ENCODE measurements at places on chromosomes 16 and 17.

DNA sequence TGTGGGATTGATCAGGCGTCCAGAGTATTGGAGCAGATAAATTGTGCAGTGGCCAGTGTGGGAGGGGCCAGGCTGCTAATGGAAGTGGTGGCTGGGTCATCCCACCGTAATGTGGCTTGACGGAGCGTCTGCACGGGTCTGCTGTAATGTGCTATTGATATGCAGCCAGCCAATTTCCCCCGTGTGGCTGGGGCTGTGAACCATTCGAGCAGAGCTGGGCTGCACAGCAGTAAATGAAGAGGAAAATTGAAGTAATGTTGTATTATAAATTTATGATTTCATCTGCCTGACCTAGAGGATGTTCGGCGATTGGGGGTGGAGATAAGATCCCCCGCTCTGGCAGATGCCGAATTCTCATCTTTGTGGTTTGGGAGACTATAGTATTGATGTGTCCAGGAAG, 121.5 kb downstream of the CCDC182 start:
- no peak for DNase-seq

DNA sequence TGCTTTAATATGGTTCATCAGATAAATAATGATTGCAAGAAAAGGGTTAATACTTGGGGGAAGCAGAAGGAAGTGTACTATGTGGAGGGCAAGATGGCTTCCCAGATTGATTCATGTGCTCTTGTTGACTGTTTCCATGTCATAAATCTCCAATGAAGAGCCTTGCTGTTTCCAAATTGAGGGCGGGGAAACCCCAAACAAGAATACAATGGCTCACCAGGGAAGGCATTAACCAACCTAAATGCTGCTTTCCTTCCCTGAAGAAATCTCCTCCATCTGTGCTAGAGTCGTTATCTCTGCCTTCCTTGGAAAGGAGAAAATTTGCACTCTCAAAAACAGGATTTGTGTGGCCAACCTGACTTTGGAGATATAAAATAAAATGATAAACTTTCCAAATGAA, 28.0 kb upstream of the CDH13 start:
- DNase-seq, result no peak

GRCh38 chr16:12016291-12016947, 39.9 kb downstream of the SNX29 start:
- DNase-seq, result no peak

GRCh38 chr17:4009186-4009785, 45.0 kb upstream of the ATP2A3 start:
- peak; percentile 28 for DNase-seq

DNA sequence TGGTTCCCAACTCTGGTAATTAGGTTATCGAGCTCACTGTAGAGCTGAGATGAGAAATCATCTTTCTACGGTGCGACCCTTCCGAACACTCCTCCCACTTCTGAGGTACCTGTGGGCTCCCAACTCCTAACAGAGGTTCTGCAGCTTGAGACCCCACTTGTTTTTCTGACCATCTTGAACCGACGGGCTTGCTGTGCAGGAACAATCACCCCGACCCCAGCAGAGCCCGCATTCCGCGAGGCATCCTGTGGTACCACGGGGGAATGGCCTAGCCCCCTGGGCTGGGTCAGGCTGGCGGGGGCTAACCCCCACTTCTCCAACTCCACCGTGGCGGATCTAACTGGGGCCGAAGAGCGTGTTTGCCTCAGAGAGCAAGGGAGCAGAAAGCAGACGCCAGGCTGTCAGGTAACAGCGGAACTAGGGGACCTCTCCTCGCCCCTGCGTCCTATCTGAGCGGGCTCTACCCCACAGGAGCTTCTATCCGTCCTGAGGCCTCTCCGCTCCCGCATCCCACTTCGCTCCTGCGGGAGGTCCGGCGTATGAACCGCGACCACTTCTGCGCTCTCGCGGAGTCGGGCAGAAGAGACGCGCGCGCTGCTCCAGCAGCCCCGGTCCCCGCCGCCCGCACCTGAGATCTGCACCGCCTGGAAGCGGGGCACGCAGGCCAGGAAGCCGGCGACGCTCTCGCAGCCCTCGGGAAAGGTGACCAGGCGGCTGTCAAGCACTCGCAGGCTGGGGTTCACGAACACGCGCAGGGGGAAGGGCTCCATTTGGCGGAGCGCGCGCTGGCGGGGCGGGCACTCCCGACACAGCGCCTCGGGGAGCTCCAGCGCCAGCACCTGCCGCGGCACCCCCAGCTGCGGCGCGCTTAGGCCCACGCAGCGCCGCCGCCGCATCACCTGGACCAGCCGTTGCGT, 761 bp downstream of the PDF start:
- DNase-seq, result no peak

DNA sequence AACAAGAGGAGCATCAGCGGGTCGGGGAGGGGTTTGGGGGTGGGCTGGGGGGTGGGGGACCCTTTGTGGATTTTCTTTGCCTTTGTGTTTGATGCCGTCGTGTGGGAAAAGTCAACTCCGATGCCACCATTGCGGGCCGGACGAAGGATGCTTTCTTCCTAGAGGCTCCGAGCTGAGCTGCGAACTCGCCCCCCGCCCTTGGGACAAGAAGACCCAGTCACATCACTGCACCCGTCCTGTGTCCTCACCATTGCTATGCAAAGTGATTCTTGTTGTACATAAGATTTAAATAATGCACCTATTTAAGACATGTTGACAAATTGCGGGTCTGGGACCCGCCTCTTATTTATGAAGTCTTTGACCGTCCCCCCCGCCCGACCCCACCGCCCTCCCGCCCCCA, 69.0 kb upstream of the PLCG2 start:
- no peak for DNase-seq

DNA sequence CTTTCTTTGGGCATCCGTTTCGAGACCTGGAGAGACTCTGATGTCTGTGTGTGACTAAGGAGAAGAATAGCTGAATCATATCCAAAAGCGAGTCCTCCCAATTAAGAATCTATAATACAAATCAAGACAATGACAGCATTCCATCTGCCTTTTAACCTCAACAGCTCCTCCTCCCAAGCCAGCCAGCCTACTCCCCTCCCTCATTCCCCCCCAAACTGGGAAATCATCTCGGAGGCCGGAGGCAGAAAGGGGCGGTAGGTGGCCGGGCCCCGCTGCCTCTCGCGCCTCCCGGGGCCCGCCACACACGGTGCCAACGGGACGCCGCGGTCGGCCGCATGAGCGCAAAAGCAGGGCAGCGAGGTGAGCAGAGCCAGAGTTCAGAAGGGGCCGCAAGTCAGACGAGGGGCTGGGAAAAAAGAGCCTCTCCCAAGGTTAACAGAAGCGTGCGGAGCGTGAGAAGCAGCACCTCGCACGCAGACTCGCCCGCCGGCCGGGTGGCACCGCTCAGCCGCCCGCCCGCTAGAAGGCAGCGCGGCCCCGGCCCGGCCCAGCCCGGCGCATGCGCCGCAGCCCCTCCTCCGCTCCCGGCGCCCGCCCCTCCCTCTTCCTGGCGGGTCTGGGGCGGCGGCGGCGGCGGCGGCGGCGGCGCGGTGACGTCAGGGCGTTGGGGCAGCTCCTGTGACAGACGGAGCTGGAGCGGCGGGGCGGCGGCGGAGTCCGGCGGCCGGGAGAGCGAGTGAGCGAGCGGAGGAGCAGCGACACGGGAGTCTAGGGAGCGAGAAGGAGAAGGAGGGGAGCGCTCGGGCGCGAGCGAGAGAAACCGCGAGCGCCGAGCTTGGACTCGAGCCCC, at the start of gene PAFAH1B1:
Gene PAFAH1B1, plus strand, starts transcription at position 684 of the 850 bp plus-strand sequence. CDS start 44,635 bp downstream, outside the sequence.
- DNase-seq, result peak; percentile 86

DNA sequence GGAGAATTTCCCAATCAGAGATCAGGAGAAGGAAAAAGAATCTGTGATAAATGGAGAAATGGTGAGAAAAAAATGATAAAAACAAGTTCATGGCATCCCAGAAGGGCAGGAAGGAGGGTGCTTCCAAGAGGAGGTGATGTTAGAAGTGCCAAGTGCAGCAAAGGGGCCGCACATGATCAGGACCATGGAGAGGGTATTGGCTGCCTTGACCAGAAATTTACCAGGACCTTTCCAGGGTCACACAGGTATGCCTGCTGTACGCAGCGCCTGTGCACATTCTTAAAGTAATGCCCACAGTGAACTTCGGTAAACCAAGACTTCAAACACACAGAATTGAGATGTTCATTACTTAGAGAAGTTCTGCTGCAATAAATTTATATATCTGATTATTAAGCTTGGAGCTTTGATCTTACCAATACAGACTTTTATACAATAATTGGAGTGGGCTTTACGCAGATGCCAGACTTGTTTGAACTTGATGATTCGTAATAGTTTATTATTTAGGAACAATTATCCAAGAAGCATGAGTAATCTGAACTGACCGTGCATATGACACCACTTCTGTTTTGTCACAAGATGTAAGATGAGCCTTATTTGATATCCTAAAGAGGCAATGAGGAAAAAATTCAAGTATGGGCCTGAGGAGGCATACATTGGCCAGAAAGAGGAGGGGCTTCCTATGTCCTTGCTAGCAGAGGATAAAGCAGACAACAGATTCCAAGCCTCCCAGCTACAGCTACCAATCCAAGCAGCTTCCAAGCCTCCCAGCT, 2.2 kb upstream of the KRT33A start:
- no peak for DNase-seq

DNA sequence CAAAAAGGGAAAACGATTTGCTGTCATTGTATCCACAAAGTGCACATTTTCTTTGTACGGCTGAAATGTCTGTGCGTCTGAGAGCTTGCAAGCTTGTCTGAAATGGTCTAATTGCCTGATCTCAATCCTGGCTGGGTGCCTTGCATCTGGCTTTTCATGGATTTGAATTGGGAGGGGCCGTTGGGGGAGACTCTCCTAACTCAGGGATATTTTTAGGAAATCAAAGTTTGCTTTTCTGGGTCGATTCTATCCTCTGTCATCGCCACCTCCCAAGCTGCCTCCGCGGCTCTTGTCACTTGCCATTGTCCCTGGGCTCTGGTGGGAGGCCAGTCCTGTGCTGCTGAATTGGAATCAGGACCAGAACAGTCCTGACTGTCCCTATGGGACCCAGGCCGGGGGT, 33.3 kb upstream of the MGAT5B start:
- DNase-seq, result no peak

- no peak for DNase-seq
Measured at GRCh38 chr17:34756637-34757021, 177.2 kb downstream of the TMEM132E start.

DNA sequence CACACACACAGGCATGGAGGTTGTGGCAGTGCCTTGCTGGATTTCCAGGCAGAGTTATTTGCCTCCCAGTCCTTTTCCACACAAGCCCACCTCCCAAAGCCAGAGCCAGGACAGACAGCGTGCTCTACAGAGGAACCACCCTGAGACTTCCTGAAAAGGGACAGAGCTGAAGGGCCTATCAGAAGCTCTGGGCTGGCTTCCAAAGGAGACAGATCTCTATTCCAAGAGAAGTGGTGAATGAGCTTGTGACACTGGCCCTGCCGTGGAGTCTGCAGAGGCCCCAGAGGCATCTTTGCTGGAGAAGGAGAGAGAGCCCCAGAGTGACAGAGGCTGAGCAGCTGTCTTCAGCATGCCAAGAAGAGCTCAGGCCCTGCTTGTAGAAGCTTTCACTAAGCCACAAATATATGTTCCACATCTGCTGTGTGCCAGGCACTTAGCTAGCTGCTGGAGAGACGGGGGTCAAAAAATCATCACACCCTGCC, 8.3 kb upstream of the LPCAT2 start:
- DNase-seq, result peak; percentile 32

DNA sequence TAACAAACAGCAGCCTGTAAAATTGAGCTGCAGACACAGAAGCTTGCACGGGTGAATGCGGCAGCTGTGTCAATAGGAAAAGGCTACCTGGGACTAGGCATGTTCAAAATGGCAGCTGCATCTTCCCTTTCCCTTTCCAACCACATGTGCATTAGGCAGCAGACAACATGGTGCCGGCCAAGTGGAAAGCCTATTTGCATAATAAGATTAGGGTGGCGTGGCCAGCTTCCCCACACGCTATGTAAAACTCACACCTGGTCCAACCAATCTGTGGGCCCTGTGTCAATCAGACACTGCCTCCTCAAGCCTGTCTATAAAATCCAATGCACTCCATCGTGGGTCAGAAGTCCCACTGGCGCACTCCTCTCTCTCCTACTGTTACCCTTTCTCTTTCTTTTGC, 61.0 kb upstream of the RBBP6 start:
- DNase-seq, result no peak

GRCh38 chr17:37067555-37068111, 118.9 kb downstream of the AATF start:
- DNase-seq, result no peak

DNA sequence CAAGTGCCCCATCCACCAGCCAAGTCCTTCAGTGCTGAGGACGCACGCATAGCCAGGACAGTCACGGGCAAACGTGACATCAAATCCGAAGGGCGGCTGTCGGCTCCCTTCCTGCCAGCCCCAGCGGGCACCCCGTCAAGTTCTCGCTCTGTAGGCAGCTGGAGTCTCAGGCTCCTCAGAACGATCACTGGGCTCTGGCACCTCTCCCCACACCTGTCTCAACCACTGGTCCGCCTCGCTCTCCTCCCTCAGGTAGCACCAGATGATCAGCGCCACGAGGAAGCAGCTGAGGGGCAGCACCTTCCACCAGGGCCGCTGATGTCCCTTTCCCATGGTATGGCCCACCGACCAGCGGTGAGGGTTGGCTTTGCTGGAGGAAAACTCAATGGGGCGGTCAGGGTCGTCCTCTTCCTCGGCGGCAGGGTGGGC, 422 bp downstream of the UQCC4 start:
- peak; percentile 1 for DNase-seq

GRCh38 chr17:50614471-50615051, 20.1 kb upstream of the ABCC3 start:
- DNase-seq, result no peak

DNA sequence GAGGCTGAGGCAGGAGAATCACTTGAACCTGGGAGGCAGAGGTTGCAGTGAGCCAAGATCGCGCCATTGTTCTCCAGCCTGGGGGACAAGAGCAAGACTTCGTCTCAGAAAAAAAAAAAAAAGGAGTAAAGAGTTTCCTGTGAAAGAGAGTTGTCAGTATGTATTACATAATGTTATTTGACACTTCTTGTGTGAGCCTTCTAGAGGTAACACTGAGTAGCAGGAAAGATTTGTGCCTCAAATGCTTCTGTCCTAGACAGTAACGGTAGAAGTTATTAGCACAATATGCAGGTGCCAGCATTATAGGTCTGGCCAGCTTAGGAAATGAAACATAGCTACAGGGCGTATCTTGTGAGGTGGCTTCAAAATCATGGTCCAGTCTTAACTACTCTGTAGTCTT, 6.2 kb downstream of the RPS6KB1 start:
- DNase-seq, result no peak

GRCh38 chr17:8469964-8470363, 34.3 kb downstream of the NDEL1 start:
- DNase-seq, result no peak

GRCh38 chr16:84843149-84844048, 23.6 kb downstream of the CRISPLD2 start:
- no peak for DNase-seq

GRCh38 chr17:67139784-67140665, 95.7 kb downstream of the CACNG1 start:
- no peak for DNase-seq

Data from COLO829 (cell line).